ENCODE measurements at places on chromosomes 12 and 14.
A peak's percentile ranks its signal among the peaks of the same experiment; 100 is the strongest.

GRCh38 chr12:79055926-79056674 is 191.5 kb downstream of the SYT1 start:
- no peak for DNase-seq

GRCh38 chr14:103296007-103296406 is 38.0 kb upstream of the EIF5 start:
- DNase-seq = no peak

GRCh38 chr14:84922370-84922769 is 607.6 kb upstream of the FLRT2 start:
- no peak for DNase-seq

DNA sequence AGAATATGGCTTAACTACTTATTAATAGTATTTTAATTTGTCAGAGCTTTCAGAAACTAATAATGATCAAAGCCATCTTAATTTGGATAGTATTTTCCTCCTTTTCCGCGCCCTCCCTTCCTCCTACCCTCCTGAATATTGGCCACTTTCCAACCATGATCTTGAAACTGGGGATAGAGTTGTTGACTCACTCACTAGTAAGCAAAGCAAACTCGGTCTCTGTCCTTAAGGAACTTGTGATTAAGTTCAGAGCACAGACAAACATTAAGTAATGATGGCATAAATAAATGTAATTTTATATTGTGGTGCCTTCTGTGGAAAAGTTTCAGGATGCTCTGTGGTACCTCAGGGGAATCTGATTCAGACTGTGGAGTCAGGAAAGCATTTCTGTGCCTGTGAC is 75.7 kb downstream of the LRRK2 start:
- DNase-seq = no peak

- DNase-seq = no peak
Observed at GRCh38 chr12:122988036-122988435, 7.6 kb downstream of the ARL6IP4 start.

DNA sequence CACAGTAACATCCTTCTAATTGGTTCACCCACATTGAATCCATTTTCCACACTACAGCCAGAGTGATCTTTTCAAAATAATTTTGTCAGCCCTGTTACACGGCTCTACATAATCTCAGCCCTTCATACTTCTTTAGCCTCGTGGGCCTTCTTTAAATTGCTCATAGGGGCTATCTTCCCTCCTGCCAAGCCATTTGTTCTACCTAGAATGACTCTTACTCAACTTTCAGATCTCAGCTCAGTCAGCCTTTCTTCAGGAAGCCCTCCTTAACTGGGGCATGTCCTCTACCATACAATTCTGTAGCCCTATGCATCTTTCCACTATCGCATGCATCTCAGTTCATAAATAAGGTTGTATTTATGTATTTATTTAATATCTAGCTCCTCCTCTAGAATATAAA is 39.7 kb downstream of the CEP128 start:
- no peak for DNase-seq

- no peak for DNase-seq
Observed at GRCh38 chr14:86310611-86311010, 780.7 kb downstream of the FLRT2 start.

- no peak for DNase-seq
Observed at GRCh38 chr12:124524231-124524925, 43.0 kb downstream of the NCOR2 start.

DNA sequence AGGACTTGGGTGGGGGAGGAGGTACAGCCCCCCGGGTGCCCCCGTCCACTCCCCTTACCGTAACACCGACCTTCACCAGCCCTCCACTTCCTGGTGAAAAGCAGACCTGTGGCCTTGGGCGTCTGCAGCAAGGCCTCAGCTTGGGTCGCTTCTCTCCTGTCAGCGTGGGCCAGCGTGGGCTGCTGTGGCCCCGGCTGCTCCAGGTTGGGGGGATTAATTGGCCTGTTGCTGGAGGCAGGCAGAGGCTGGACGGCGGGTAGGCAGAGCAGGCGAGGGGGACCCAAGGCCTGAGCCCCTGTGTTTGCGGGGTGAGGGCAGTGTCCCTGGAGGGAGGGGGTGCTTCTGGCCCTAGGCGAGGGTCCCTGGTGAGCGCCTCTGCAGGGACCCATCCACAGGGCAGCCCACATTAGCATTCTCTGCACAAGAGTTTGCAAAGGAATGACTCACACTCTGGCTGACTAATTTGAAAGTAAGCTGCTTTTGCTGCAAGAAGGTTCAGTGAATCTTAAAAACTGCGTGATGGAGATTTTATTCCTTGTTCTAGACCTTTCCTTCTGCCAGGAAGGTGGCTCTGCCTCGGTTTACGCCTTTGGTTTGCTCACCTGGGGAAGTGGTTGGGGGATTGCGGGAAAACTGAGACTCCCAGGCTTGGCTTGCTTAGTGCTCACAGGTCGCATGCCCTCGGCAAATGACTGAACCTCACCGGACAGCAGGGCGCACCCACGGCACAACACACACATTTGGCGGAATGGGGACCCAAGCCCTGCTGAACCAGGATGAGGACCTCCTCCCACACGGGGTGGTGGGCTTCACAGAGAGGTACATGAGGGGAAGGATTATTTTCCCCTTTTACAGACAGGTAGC is 37.9 kb upstream of the DLK1 start:
- no peak for DNase-seq

DNA sequence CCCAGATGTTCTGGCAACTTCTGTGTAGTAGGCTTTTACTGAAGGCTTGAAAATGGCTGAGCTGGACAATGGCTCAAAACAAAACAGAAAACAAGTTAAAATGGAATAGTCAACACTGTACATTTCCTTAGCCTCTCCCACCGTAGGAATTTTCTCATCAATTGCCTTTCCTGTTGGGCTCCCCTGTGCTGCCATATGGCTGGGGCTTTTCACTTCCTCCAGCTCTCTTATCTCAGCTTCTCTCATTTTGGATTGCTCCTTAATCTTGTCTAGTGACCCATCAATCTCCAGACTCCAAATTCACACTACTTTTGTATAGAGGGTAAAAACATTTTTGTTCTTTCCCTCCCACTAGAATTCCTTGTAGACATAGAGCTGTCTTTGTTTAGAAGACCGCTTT is 50.4 kb upstream of the RPH3A start:
- no peak for DNase-seq

DNA sequence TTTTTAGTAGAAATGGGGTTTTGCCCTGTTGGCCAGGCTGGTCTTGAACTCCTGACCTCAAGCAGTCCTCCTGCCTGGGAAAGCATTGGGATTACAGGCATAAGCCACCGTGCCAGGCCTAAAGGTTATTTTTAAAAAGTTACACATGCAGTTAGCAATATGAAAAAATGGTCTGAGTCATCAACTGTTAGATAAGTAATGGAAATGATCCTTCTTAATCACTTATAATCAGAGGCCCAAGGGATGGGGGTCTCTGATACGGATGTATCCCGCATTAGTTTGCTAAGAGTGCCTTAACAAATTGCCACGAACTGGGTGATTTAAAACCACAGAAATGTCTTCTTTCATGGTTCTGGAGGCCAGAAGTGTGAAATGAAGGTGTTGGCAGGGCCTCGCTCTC is 54.1 kb upstream of the FERMT2 start:
- no peak for DNase-seq

DNA sequence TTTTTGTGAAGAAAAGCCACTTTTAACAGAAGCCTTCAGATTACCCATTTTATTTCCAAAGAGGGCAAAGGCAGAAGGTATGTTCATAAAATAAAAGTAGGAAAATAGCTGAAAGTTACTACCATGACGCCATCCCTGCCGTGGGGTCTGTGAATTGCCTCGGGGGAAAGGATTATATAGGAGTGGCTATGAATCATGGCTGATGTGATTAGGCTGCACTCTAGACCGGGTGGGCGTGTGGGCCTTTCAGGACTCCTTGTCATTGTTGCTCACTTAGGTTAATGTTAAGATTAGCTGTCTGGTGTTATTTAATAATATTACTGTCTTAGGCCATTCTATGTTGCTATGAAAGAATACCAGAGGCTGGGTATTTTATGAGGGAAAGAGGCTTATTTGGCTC is 195.5 kb downstream of the EGLN3 start:
- no peak for DNase-seq

DNA sequence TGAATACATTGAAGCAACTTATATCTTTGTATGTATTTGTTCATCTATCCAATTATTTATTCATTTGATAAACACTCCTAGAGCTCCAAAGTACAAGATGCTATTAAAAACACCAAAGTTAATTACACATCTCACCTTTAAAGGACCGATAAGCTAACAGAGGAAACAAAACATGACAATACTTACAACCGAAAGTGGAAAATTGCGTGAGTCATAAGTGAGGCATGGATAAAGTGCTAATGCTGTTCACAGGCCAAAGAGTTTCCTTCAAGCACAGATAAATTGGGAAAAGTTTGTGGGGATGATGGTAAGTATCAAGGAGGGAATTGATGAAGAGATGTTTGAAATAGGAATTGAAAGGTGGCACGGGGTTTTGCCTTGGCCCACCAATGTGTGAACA is 172.8 kb upstream of the KITLG start:
- no peak for DNase-seq

DNA sequence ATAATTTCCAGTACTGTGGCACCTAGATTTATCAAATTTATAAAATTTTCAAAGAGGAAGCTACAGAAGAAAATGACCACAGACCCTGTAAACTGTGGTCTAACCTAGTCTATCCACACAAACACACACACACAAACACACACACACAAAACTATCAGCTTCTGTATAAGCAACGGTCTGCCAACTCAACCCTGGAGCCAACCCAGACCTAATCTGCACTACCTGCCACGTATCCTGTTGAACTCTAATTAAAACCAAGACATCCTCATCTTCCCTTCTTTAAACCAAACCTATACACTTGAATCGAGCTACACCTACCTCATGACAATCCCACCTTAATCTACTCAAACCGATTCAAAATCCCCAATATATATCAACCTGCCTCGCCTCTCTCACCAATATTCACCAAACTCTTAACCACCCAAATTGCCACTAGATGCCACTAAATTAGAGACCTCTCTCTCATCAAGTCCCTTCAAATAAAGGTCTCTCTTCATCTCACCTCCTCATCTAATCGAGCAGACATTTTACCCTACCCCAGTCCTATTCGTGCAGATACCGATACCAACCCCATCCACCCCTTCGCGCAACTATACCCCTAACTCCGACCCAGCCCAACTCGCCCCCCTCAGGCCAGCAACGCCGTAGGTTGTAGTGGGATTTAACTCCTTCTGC is 808 bp downstream of the ACIN1 start:
- DNase-seq = no peak

DNA sequence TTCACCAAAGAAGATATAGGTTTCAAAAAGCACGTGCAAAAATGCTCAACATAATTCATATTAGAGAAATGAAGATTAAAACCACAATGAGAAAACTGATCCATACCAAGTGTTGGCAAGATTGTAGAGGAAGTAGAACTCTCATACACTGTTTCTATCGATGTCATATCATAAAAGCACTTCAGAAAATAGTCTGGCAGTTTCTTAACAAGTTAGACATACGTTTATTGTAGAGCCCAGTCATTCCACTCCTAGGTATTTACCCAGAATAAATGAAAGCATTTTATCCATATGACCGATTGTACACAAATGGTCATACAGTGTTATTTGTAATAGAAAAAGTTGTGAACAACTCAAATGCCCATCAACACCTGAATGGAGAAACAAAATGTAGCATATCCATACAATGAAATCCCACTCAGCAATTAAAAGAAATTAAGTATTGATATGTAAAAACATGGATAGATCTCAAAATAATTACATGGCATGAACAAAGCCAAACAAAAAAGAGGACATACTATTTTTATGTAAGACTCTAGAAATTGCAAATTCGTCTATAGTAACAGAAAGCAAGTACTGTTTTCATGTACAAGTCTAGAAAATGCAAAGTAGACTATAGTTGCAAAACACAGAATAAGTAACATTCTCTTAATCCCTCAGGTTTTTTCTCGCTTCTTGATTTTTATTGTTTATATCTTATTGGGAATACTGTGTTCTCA is 41.0 kb downstream of the USP15 start:
- DNase-seq = no peak

DNA sequence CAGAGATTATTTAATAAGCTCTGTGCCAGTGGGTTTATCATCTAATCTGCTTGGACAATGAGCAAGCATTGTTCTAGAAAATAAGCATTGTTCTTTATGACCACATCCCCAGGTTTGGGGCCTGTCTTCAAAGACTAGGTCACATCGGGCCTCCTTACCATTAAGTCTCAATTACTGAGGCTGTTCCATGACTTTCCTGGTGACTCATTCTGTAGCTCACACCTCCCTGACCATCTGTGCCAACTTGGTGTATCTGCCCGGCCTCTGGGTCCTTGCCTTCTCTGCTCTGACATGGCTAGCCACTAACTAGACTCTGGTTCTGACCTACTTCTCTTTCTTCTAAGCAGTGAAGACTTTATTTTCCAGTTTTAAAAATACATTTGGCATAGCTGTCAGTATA is 44.4 kb upstream of the PLEKHA5 start:
- DNase-seq = no peak

GRCh38 chr12:25253371-25254068 is 2.8 kb upstream of the KRAS start:
- DNase-seq = no peak

DNA sequence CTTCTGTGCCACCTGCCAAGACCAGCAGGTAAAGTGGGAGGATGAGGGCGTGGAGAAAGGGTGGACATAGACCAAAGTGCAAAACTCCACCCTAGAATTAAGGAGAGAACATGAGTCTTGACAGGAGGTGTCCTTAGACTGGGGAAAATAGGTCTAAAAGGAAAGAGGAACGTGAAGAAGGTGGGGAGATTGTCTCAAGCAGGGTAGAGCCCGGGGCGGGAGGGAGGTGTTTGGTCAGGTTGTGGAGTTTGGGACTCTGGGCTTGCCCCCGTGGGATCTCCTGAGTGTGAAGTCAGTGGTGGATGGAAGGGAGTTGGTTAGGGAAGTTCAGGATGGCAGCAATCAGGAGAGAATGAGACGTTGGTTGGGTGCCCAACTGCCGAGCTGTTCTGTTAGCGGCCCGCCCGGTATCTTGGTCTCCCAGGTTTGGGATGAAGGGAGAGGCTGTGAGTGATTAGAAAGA is 386 bp downstream of the DGKA start:
- DNase-seq = no peak

DNA sequence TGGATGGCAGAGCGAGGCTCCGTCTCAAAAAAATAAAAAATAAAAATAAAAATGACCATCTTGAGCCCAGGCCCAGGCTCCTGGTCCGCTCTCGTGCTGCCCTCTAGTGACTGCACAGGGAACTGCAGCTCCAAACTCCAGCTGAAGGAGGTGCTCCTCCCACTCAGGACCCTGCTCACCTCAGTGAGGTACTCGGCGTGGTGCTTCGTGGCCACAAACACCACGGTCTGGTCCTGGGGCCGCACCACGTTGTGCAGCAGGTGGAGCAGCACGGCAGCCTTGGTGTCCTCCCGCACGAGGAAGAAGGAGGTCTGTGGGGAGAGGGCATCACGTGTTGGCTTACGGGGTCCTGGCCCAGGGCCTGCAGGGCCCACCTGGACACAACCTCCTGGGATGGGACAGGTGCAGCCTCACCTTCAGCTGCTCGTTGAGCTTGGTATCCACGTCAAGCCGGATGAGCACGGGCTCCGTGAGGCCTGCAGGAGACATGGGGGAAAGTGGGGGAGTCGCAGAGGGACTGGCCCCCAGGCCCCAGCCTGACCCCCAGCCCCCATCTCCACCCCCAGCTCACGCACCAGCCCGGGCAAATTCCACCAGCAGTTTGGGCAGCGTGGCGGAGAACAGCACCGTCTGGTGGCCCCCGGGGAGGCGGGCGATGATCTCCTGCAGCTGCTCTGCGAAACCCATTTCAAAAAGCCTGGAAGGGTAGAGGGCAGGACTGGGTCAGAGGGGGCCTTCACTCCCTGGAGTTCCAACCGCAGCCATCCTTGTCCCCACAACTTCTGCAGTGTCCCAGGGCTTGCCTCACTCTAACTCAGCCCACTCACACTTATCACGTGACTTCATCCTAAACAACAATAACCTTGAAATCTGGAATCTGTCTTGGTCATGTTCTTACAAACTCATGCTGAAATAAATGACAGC is 10.6 kb downstream of the DDX54 start:
- DNase-seq = peak; percentile 59
